Activated CD4-positive, alpha-beta memory T cell treated with anti-CD3 and anti-CD28 coated beads for 36 hours (primary cell): ENCODE measurements at places on chromosomes 11 and 22.

DNA sequence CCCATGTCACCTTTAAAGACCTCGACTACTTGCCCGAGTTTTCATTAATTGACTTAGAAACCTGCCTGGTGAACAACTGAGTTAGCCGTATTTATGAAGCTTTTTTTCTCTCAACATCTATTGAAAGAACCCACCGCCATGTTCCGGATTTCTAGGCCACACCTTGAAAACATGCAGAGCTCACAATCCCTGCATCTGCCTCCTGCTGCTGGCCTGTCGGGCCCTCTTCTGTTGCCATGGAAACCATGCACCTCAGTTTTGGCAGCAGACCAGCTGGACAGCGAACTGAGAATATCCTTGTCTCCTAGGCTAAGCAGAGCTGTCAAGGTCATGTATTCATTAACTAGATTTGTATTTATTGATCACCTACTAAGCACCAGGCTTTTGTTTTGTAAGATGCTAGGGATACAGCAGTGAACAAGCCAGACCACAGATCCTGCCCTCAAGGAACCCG lies 4.3 kb upstream of the PATZ1 start:
- no peak for DNase-seq

DNA sequence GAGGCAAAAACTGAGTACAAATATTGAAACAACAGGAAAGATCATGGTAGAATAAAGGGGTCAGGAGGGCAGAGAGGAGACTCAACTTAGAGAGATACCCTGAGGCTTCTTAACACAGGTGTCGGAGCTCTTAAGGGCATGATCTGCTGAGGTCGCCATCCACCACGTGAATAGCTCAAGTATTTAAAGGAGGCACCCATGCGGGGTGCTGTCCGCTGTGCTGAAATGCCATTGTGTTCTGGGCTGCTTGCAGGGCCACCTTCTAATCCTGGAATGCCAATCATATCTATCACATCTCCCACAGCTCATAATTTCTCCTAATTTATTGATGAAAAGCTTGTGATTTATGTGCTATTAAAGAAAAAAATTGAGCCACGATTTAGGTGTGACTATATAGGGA lies 90.2 kb downstream of the SEZ6L start:
- peak; percentile 31 for DNase-seq

DNA sequence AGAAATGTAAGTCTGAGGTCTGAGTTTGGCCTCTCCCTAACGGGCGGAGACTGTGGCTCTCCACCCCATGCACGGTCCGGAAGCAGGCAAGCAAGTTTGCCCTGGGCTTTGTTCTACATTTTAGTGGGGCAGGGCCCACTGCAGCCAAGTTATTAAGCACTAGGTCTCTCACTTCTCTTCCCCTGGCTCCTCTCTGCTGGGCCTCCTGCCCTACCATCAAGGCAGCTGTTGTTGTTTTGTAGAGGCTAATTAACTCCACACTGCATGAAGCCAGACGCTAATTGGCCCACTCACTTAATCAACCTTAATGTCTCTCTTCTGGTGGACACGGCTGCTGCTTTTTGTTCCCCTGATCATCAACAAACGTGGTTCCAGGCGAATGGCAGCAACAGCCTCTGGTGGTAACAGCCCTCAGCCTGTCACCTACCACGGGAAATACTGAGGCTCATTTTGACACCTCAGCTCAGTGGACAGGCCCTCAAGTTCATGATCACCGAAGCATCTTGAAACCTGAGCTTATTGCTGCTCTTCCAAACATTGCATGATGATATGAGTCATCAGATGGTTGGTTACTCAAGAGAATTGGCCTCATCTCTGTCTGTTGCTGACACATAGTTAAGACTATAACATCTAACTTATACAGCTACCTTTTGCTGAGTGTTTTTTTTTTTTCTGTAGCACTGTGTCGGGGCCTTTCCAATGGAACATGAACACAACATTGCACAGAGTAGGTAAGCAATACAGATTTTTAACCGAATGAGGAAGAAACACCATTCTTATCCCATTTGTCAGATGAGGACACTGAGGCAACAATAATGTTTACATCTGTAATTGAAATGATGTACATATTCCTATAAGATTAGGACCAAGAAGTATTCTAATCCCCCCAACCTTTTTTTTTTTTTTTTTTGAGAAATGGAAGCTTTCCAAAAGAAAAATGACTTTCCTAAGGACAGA lies 20.8 kb upstream of the LMO2 start:
- DNase-seq: no peak

DNA sequence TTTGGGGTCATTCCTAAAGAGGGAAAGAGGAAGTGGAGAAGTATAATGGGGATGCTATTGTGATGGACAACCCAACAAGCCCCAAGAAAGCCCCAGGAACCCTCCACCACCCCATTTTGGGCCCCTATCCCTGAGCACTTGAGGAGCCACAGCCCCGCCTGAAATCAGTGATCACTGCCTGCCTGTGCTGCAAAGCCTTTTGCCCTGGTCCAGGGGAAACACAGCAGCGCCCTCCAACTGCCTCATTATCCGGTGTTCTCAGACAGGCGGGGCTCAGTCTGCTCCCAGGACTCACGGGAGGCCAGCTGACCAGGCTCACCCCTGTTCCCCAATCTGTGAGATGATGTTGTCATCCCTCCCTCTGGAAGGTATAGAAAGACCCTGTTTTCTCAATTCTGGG lies 44.7 kb upstream of the TTC12 start:
- no peak for DNase-seq

GRCh38 chr11:46299451-46299961 lies 22.0 kb downstream of the CREB3L1 start:
- no peak for DNase-seq

- DNase-seq: no peak
Observed at GRCh38 chr22:46638601-46639431, 18.6 kb downstream of the GRAMD4 start.

GRCh38 chr11:69131644-69132300 lies 24.0 kb upstream of the SMIM38 start:
- DNase-seq: no peak

GRCh38 chr11:120231963-120232362 lies 8.0 kb upstream of the POU2F3 start:
- DNase-seq: no peak

GRCh38 chr11:111938687-111939160 lies 1.6 kb downstream of the DIXDC1 start:
- peak; percentile 72 for DNase-seq

- no peak for DNase-seq
Observed at GRCh38 chr11:103729617-103730016, 306.8 kb upstream of the DDI1 start.

GRCh38 chr11:126310200-126310991 lies 6.5 kb downstream of the DCPS start:
- DNase-seq: peak; percentile 70

GRCh38 chr11:96366024-96366423 lies 23.0 kb upstream of the MAML2 start:
- no peak for DNase-seq

GRCh38 chr22:30425616-30426387 lies at the start of gene MTFP1:
MTFP1 (plus strand) TSS chr22:30425768; CDS start chr22:30425880, 112 bp downstream.
- DNase-seq: peak; percentile 56

DNA sequence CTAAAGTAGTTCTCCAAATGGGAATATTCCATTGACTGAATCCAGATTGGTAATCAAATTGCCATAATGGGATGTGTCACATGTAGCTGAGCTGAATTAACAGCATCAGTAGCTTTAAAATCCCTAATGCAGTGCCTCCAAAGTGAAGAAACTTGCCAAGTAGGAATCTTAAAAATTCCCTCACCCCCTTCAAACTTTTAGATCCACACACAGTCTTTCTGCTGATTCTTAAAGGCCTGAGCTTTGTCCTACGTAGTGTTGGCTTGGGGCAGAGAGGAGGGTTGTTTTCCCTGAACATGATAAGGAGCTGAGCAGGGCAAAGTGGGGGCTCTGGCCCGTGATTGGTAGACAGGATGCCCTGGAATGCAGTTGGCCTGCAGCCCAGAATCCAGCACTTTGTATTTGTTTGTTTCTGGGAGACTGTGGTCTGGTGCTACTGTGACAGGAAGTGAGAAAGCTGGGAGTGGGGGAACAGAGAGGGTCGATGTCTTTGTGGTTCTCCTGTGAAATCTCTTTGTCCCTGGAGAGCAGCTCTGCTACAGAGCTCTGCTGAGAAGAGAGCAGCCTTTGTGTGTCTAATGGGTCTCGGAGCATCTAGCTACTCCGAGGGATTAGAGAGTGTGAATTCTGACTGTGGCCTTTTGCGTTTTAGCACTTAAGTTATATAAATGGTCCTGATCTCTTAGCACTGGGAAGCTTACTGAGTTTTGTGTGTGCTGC lies 16.9 kb downstream of the CTNND1 start:
- DNase-seq: no peak

DNA sequence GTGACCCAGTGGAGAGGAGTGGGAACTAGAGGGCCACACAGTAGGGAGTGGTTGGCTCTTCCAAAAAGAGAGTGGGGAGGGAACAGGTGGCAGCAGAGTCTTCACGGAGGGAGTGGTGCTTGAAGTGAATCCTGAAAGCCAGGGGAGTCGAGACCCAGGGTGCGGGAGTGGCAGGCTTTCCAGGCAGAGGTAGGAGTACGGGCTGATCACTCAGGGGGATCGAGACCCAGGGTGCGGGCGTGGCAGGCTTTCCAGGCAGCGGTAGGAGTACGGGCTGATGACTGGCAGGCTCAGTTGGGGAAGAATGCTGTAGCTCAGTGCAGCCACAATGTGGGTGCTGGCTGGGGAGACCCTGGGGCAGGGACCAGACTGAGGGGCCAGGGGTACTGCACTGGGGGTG lies 148.2 kb downstream of the TBC1D22A start:
- no peak for DNase-seq

- DNase-seq: no peak
Observed at GRCh38 chr11:35151241-35151640, 12.3 kb downstream of the CD44 start.

DNA sequence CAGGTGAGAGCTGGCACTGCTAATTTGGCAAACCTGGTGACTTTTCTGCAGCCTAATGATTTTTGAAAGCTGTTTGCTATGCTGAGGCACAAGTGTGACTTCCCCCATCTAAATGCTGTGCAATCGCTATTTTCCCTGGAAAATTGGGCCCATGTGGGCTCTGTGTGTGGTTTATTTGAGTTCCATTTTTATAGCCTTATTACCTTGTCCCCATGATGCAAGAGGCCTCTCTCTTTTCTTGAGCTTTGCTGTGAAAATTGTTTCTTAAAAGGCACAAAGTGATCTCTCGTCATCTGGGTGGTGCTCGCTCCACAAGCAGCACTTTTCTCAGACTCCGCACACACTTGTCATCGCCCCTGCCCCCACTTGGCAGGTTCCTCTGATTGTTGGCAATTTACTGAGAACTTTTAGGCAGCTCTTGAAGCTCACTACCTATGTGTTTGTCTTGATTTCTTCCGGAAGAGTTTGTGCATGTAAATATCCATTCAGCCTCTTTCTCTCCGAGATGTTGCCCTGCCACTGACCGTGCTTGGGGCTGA lies 24.9 kb downstream of the BMAL1 start:
- DNase-seq: no peak

DNA sequence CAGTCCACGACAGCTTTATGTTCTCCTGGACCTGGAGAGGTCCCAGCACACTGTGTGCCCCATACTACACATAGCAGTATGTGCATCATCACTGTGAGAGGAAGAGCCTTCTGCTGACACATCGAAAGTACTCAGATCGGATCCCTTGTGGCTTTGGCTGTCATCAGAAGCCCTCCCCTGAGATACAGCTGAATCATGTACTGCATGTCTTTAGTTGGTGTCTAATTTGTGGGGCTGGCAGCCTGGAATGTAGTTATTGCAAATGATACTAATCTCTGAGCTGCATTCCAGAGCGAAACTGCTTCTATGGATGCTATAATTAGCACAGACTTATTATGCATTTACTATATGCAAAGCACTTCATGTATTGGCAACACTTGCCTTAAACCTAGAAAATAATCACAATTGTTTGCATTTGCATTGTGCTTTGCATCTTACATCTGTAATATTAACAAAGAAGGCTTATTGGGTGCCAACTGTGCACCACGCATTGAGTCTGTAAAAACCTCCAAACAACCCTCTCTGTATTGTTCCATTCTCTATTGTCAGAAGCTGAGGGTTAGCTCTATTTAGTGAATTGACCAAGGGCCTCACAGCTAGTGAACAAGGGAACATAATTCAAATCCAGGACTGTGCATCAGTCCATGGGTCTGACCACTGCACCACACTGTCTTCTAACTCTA lies 89.2 kb upstream of the CRTAM start:
- DNase-seq: peak; percentile 83

GRCh38 chr11:24567380-24567779 lies 70.5 kb downstream of the LUZP2 start:
- DNase-seq: no peak

DNA sequence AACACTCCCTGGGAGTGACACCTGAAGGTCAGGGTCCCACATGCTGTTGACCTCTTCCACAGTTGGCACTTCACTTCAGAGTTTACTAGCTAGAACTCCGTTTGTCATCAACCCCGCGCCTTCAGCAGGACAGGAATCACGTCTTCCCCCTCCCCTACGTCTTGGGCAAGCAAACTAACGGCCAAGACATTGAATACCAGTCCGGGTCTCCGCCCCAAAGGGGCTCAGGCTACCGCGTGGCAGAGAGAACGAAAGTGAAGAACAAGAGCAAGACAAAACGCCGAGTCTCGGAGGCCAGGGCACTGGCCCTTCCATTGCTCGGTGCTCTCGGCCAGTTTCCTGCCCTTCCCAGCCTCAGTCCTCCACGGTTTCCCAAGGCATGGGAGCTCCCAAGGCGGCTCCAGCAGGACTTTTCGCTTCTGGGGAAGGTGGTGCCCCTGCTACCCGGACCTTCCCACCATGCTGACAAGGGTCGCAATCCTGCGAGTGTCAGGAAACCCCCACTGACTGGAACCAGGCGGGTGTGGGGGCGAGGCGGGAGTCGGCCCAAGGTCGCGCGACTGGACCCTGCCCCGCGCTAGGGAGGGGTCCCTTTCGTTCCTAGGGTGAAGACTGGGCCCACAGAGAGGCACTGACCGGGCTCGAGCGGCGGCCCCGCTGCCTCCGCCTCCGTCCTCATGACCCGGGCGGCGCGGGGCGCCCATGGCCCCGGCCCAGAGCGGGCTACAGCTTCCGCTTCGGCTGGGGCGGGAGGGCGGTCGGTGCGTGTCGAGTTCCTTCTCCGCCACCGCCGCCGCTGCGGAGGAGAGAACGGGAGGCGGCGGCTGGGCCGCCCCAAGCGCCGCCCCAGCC lies at the start of gene GUCD1:
Gene GUCD1 (minus strand): TSS at position 826 of the 852 bp plus-strand sequence. CDS start 147 bp downstream, at position 679.
- DNase-seq: peak; percentile 43

GRCh38 chr11:11468954-11469353 lies 115.9 kb upstream of the CSNK2A3 start:
- DNase-seq: no peak
